ENCODE measurements at places on chromosomes 11 and 22.

DNA sequence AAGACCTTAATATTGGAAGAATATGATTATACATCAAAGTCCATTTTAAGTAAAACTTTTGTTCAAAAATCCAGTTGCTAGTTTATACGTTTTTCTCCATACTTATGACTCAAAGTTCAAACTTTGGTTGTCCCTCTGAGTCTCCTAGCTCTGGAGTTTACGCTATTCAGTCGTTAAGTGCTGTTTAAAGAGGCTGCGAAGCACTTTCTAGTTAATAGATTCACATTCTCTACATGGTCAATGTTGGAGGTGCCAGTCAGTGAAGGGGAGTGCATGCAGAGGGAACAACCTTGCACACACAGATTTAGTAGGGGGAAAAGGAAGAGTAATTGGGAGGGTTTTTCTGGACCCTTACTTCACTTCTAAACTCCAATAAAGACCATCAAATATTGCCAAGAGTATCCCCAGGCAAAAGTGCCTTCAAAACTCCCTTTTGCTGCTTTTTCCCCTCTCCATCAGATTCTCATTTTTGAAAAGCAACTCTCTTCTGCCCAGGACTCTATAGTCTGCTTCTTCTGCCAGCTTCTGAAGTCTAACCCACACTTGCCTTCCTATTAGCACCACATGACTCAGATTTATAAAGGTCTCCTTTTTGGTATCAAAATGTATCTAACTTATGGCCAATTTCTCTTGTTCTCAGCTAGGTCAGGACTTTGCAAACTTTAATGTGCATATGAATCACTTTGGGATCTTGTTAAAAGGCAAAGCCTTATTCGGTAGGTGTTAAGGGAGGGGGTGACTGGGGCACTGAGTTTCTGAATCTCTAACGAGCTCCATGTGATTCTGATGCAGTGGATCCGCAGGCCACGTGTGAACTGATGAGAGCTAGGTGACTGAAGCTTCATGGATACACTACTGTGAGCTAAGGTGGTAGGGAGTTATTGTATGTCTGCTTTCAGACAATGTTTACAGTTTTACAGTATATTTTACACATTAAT lies 96.2 kb upstream of the MTMR2 start:
- no peak for DNase-seq

- peak; percentile 48 for DNase-seq
Measured at GRCh38 chr22:50621356-50621880, 6.5 kb downstream of the ARSA start.

DNA sequence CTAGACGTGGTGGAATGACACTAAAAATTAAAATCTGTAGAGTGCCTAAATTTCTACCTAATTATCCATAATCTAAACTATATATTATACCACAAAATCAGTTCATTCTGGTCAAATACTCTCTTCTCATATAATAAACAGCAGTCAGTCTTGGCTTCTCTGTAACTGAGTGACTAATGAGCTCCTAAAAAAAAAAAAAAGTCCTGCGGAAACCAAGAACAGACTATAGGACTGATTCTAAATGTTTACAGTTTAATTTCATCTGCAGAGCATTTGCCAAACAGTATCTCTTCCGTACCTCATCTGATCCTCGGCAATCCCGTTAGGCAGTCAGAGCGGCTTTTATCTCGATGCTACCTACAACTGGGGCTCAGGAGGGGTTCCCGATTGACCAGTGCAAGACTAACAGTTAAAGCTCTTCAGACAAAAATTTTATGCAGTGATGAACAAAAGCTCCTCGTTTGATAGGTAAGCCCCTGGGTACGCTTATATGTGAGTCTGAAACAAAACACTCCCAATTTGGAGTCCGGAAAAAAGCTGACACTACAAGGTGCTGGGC lies 686 bp downstream of the KIF18A start:
- peak; percentile 41 for DNase-seq

GRCh38 chr22:42064629-42065028 lies 6.0 kb downstream of the NAGA start:
- no peak for DNase-seq

DNA sequence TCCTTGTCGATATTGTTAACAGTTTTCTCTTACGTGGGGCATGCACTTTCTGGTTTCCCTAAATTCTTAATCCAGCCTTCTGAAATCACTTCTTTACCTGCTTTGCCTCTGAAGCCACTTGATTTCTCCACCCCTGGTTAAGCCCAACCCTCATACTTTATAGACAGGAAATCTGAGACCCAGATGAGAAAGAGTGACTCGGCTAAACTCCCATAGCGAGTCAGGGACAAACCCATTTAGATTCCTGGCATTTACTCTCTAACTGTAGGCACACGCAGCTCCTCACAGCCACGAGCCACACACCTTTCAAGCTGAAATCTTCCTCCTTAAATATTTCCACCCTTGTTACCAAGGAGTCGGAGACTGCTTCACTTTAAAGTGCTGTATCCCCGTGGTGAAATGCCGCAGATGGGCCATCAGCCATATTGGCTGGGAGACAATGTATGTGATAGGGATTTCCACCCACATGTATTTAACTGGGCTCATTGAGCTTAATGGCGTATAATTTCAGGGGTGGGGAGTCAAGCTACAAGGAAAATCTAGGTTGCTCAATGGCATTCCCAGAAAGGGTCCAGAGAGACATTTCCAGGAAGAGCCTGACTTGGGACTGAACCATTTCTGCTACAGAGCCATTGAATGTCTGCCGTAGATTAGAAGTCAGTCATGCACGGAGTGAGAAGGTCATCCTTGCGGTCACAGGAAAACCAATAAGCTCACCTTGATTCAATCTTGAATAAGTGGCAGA lies 49.9 kb upstream of the GRK3 start:
- DNase-seq, result no peak

DNA sequence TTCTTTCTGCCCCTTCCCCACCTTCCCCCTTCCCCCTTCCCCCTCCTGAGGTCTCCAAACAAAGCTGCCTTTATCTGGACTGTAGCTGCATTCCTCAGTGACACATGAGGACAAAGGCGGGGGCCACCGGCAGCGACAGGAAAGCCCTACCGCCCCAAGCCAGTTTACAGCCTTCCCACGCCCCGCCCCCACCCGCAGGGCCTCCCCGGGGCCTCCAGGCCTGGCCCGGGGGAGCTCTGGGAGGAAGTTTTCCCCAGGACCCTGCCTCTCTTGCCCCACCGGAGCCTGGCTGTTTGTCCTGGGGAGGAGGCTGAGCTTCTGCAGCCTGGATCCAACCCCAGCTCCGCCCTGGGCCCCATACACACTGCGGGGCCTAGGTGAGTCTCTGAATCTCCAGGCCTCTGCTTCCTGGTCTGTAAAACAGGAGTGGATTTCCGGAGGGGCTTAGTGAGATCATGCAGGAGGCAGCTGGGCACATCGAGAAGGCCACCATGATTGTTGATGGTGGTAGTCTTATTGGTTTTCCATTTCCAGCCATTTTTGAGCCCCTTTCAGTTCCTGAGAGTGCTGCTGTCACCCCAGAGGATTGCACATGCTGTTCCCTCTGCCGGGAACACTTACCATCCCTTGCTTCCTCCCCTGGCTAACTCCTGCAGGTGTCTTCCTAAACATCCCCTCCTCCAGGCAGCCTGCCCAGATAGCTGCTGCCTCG lies 130.7 kb downstream of the MN1 start:
- no peak for DNase-seq

- DNase-seq, result no peak
Measured at GRCh38 chr11:15655552-15655951, 540.8 kb downstream of the INSC start.

GRCh38 chr11:117642396-117642795 lies 154.6 kb downstream of the DSCAML1 start:
- DNase-seq, result no peak

- DNase-seq, result no peak
Measured at GRCh38 chr11:58688789-58689503, 42.8 kb downstream of the GLYAT start.

DNA sequence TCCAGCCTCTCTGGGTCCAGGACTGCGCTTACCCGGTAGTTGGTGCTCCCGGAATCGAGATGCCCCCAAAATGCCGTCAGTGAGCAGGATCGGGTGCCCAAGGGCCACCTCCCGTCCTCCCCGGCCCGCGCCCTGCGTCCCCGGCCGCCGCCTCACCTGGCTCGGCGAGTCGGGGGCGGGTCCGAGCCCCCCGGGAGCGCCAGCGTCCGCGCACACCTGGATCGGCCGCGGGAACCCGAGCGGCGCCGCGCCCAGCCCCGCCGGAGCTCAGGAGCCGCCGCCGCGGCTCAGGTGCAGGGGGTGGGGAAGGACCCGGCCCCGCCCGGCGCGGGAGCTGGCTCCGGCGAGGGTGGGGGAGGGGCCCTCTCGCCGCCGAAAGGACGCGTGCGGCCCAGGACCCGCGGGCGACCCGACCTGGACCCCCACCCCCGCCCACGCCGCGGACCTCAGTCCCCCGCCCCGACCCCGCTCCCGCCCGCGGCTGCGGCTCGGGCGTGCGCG lies at the start of gene SHANK2:
Gene SHANK2 (minus strand): TSS at position 309 of the 501 bp plus-strand sequence. CDS start 105,251 bp downstream, outside the sequence.
- no peak for DNase-seq

DNA sequence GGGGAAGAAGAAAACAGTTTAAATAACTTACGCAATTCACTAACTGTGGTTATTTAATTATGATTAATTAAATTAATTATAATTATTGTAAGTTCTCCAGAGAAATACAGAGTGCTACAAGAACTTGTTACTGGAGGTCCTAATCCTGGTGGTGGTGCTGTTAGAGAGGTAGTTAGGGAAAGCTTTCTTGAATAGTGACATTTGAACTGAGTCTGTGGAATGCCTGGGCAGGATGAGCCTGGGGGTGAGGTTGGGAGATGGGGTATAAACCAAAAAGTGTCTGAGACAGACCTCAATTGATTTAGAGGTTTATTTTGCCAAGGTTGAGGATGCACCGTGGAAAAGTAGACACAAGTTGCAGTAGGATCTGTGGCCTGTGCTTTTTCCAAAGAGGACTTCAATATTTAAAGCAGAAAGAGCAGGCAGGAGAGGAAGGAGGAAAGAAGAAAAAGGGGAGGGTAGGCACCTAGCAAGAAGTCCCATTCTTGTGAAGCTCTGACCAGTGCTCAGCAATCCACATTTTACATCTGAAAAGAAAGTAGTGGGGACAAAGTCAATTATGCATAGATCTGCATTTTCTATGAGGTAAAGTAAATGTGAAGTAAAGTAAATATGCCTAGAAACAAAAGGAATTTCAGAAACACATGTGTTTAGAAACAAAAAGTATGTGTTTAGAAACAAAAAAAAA lies 4.4 kb upstream of the ZNF202 start:
- no peak for DNase-seq

DNA sequence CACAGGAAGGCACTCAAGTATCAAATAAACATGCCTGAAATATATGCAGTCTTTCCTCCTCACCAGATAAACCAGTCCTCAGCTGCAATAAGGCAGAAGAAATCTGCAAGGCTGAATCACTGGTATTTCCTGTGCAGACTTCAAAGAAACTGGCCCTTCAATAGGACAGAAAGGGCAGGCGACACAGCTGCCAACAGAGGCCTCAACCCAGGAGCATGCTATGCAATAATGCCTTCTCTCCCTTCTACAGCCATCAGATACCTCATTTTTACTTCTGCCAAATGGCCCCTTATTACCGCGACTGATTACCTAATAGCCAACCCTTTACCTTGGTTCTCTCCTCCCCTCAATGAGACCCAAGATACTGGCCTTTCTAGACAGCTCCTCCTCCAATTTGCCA lies 8.0 kb downstream of the NUMA1 start:
- no peak for DNase-seq

DNA sequence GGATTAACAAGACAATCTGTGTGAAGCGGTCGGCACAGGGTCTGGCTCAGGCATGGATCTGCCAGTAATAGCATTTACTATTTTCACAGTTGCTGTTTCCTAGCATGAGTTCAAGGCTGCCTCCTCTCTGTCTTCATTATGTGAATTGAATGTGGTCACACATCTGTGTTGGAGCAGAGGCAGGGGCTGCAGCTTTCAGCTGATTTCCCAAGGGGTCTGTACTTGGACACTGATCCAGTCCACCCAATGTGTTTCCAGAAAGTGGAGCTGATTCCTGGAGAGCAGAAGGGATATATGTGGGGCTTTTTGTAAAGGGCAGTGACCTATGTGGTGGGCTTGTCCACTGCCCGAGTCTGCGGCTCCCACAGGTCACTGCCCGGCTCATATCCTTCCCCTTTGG lies 3.5 kb upstream of the CELSR1 start:
- no peak for DNase-seq

- DNase-seq, result no peak
Measured at GRCh38 chr11:12212174-12212820, 101.9 kb downstream of the MICAL2 start.

GRCh38 chr22:17257121-17258001 lies 38.1 kb upstream of the ADA2 start:
- DNase-seq, result peak; percentile 56

DNA sequence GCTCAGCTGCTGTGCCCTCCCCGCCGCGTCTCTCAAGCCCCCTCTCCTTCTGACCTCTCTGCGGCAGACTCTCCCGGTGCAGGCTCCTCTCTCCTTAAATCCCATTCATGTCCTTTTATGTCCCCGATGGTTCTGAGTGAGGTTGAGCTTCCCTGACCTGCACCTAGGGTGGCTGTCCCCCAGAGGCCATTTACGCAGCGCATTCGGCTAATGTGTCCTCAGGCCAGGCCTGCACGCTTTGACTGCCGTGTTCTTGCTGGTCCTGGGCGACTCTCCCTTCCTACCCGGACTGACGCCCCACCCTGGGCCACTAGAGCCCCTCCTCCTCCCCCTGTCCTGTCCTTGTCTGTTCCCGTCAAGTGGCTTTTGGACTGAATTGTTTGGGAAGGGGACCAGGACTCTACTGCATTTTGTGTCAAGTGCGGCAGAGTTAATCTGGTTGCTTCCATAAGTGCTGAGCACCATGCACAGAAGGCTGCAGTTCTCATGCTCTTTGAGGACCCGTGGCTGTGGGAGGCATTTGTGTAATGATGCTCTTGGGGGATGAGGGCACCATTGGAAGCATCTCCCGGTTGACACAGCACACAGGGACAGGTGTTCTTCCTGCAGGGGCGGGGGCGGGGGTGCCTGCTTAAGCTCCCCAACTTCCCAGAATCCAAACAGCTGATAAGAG lies 37.1 kb downstream of the IGHMBP2 start:
- no peak for DNase-seq

DNA sequence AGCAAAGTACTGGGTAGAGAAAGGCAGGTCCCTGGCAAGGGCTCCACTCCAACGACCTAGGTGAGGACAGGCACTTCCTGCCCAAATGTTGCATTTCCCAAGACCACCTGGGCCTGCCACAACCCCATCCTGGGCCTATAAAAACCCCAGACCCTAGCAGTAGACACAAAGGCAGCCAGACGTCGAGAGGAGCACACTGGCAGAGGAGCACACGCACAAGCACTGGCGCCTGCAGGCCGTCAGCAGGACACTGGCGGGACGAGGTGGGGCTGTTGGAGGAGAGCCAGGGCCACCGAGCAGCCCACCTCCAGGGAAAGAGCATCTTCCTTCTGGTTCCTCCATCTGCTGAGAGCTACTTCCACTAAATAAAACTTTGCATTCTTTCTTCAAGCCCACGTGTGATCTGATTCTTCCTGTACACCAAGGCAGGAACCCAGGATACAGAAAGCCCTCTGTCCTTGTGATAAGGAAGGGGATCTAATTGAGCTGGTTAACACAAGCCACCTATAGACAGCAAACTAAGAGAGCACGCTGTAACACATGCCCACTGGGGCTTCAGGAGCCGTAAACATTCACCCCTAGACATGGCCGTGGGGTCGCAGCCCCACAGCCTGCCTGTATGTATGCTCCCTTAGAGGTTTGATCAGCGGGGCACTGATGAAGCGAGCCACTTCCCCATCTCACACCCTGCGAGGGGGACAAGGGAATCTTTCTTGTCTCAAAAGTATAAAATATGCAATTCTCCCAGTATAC lies 89.7 kb upstream of the MTMR2 start:
- no peak for DNase-seq

GRCh38 chr11:117829369-117829725 lies 4.8 kb upstream of the FXYD2 start:
- no peak for DNase-seq

All from NCI-H748 treated with DMSO at 0.1 percent for 48 hours (cell line).